ENCODE measurements at places on chromosomes 2 and 18. TPM values are rescaled to one million over a fixed set of nuclear protein-coding genes. Genes with fewer than 3 reads are reported as not detected.

The COL3A1 gene
- 0.21 TPM for total RNA-seq

The OTOS gene
- total RNA-seq: not detected

The MDH1B gene
- total RNA-seq: 1.4 TPM

The IL18R1 gene
- total RNA-seq: 1.2 TPM

The NYAP2 gene
- total RNA-seq: not detected

The CYRIA gene
- total RNA-seq: 0.53 TPM

The NOTO gene
- not detected for total RNA-seq

The SNORC gene
- total RNA-seq: 5.4 TPM

The TFCP2L1 gene
- total RNA-seq: 24.2 TPM

The LIPG gene
- 0.17 TPM for total RNA-seq

The MOGAT1 gene
- not detected for total RNA-seq

The NGEF gene
- total RNA-seq: 16.2 TPM

Data from A549 treated with dexamethasone at 1 μM for 4 hours (cell line).